ENCODE measurements at places on chromosomes 5 and 9. TPM values are rescaled to one million over a fixed set of nuclear protein-coding genes. Genes with fewer than 3 reads are reported as not detected.

- no peak for DNase-seq
Observed at GRCh38 chr5:67287510-67288268, 91.1 kb upstream of the CD180 start.

DNA sequence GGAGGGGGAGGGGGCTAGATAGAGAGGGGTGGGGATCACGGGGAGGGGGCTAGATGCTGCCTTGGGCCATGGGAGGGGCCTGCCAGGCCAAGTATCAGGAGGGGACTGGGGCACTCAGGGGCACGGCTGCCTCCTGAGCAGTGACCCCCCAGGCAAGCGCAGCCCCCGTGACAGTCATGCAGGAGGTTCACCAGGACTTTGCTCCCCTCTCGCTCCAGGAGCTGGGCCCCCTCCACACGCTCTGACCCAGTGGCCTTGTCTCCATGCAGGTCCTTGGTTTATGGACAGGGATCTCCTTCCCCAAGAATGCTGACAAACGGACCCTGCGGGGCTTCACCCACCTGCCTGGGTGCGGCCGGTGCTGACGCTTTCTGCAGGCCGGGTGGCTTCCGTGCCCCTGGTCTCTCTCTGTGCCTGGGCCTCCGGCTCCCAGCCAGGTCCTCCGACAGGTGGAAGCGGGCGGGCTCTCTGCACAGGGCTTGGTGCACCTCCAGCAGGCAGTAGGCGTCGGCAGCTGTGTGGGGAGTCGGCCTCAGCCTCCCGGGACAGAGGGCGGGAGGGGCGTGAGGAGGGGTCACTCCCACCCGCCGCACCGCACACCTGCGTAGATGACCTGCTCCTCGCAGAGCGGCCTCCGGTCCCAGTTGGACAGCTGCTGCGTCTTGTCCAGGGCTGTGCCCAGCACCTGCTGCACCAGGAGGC is 46.8 kb upstream of the NRARP start:
- no peak for DNase-seq

DNA sequence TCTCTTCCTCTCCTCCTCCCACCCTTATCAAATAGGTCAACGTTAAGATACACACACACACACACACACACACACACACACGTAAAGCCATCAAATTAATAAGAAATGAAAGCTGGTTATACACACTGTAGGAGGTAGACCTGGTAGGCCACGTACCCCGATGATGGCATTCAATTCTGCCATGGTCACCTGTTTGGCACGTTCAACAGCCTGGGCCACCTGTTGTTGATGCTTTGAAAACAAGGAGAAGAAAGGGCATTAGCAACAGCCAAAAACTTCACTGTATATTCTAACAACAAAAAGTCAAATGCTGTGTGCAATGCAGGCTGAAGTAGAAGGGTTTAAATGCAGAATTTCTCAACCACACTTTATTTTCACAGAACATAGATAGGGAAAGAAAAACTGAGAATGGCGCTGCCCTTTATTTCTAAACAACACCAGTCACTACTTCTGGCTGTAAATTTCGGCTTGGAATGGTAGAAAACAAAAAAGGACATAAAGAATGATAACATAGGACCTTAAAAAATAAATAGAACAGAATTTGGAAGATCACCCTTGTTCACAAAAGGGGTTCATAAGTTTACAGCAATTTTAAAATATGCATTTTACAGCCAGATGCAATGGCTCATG is 37.2 kb downstream of the TLE1 start:
- DNase-seq = no peak

DNA sequence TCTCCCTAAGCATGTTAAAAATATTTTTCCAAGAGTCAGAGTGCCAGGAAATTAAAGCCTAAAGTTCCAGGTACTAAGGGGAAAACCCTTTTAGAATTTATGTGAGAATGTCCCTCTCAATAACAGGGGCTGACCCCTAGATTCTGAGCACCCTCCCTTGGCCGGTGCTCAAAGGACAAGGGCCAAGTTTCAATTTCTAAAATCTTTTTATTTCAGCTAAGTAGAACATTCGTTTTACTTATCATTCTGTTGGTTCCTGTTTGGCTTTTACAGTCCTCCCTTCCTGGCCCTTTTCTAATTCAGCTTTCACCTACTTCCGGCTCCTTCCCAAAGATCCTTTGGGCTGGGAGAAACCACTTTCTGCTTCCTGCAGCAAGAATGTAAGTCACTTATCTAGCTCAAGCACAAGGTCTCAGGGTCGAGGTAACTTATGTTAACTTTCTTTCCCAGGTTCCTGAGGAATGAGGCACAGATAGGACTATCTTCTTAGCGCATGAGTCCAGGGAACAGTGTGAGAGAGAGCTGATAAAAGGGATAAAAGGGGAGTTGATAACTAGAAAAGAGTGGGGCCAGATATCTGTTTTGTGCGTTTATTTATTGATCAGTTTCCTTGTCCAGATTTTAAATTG is 34.6 kb upstream of the F2RL2 start:
- no peak for DNase-seq

GRCh38 chr9:137390553-137391410 is 32.2 kb downstream of the EXD3 start:
- peak; percentile 43 for DNase-seq

- no peak for DNase-seq
Observed at GRCh38 chr9:128006332-128006996, 25.7 kb upstream of the EEIG1 start.

DNA sequence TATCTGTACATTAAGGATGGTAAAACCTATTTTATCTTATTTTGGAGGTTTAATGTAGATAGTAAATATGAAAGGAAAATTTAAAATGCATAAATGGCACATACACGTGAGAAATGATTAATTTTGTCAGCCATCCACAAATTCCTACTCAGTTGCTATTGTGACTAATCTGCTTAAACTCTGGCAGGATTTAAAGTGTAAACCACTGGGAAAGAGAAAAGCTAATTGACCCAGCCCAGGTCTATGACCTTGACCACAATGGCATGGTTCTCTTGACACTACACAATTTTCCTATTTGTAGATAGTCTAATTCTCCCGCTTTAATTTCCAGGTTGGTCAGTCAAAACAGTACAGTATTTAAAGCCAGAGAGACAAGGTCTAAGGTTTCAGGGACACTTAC is 459.0 kb upstream of the KLF4 start:
- no peak for DNase-seq

DNA sequence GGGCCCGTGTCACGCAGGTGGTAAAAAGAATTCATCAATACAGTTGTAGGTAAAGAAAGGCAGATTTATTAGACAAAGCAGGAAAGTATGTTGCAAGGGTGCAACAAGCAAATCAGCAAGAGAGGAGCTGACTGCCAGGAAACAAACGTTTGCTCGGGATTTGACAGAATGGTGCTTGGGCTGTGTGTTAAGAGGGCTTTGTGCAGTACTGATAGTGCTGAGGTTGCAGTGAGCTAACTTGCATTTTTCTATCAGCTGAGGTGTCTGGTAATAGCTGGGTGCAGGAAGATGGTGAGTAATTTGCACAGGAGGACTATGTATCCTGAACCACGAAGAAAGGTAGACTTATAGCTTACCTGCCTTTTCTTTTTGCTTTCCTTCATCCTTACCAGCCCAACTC is 3.9 kb upstream of the RARS1 start:
- no peak for DNase-seq

DNA sequence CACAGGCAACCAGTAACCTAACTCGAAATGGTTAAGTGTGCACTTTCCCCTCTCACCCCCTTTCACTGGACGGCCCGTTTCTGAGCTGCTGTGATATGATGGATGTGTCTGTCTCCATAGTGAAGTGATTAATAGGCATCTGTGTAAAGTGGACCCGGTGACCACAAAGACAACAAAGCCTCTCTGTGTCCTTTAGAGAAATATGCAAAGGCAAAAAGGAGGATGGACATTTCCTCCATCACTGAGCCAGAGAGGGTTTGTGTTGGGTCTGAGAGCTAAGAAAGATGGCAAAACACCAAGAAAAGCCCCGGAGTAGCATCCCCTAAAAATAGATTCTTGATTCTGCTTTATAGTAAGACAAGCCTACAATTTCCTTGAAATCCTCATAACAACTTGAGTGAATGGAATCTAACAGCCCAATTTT is 120.6 kb downstream of the SEMA6A start:
- no peak for DNase-seq

GRCh38 chr9:20524776-20525175 is 97.5 kb downstream of the MLLT3 start:
- DNase-seq = no peak

- DNase-seq = no peak
Observed at GRCh38 chr5:81023261-81023970, 63.3 kb downstream of the RASGRF2 start.

DNA sequence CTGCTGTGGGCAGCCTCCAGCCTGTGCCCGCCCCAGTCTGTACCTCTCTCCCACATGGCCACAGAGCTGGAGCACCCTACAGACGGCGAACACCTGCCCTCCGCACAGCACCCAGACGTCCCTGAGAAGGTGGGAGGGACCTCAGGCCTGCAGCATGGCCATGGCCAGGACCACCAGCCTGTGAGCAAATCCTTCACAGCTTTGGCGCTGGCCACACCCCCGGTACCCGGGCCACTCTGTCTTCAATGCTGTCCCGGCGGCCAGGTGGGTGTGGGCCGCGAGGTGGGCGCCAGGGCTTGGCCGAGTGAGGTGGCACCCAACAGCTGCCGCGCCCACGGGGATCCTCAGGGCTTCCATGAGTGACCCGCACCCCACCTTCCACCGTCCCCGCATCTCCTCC is 18.7 kb downstream of the NOTCH1 start:
- no peak for DNase-seq

DNA sequence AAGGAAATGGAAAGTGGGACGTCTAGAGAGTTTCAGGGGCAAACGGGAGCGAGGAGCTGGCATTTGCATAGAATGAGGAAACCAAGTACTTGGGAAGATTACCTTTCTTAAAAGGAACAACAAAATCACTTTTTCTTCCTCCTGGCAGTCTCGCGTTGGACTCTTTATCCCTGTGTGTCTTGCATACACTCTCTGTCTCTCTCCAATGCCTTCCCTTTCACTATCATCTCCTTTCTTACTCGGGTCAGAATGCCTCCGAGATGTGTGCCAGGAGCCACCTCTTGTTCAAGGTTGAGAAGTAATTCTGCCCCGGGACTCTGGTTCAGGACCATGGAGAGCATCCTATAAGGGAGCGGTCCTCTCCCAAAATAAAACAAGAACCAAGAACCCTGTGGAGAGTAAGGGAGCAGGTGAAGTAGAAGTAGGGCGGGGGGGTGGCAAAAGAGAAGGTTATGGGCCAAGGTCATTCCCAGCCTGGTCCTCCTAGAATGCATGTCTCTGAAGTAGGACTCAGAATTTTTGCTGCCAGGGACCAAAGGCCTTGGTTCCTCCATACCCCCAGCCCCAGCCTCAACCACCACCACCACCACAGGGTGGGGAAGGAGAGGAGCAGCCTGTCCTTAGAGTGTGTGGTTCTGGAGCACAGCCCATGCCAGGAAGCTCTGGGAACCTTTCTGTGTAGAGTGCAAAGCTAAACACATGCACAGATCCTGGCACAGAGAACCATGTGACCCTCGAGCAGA is 72.1 kb upstream of the ARAP3 start:
- no peak for DNase-seq

GRCh38 chr5:68464424-68464823 is 248.9 kb downstream of the PIK3R1 start:
- DNase-seq = no peak

GRCh38 chr9:33223696-33224095 is 16.3 kb upstream of the SPINK4 start:
- no peak for DNase-seq

DNA sequence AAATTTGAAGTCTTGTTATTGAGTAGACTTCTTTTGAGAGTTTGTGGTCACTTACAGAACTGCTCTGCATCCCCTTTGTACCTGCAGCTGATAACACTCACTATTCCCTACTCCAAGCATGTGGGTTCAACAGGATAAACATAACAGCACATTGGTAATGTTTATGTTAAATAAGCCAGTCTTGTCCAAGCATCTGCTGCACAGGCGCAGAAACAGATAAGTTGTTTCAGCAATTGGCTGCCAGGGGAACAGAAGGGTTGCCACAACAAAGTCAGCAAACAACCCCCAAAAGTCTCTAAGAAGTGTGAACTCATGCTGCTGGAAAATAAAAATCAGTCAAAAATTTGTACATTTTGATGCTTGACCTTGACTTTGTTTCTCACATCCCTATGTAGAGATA is 174.6 kb downstream of the GDNF start:
- DNase-seq = no peak

GRCh38 chr9:74025402-74025925 is 471.7 kb upstream of the RORB start:
- DNase-seq = no peak

GRCh38 chr5:168672016-168672415 is 92.8 kb upstream of the PANK3 start:
- DNase-seq = no peak

DNA sequence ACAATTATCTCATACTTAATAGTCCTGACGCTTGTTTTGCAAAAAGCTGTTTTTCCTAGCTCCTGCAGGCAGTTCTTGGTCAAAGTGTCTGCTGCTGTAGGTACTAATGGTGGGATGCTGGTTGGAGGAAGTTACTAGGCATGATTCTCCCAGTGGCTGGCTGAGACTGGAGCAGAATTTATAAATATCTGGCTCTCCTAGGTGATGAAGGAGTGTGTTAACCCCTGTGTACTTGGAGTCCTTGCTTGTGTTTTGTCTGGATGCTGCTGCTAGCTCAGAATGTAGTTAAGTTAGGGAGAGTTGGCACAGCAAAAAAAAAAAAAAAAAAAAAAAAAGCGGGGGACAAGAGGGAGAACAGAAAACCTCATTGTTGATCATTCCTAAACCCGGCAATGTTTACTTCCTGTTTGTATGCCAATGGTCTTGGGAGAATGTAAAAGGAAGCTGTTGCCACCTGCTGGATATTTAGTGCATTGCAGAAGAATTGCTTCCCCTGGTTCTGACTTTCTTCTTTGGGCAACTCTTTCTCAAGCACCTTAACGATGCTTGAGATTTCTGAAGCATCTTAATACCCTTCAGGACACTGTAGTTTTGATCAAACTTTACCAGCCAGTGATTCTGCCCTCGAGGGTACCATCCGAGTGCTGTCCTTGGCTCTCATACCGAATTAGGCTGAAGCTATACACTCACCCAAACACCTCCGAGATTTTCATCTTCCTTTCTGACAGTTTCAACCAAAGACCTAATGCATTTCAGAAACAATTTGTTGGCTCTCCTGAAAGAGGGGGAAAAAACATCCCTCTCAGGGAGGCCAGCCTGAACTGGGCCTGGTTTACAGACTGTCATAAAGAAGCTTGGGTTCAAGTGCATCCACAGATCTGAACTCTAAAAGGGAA is 71.7 kb upstream of the WWC1 start:
- no peak for DNase-seq

Gene ST8SIA4
- 4.4 TPM for total RNA-seq

Gene SLC6A3
- total RNA-seq = not detected

Gene C9orf50
- not detected for total RNA-seq

Gene GMCL2
- total RNA-seq = not detected

Gene ADAMTS16
- not detected for total RNA-seq

Gene GABRA6
- total RNA-seq = not detected

Gene HACD4
- 0.99 TPM for total RNA-seq

Gene KIF20A
- total RNA-seq = not detected

Gene SLC6A7
- total RNA-seq = not detected

Gene IL9
- not detected for total RNA-seq

Data from right cardiac atrium (tissue), 5 donors.